ENCODE measurements at places on chromosomes 7 and 10.

GRCh38 chr7:100674411-100675104, 1.0 kb downstream of the GNB2 start:
- no peak for DNase-seq

- no peak for DNase-seq
These were observed 5.4 kb downstream of the MAFK start for GRCh38 chr7:1535701-1536454.

GRCh38 chr10:17637869-17638268, 6.1 kb upstream of the STAM start:
- no peak for DNase-seq

GRCh38 chr10:36765782-36766414, 359.5 kb upstream of the ANKRD30A start:
- DNase-seq: no peak

- DNase-seq: no peak
These were observed 162.2 kb downstream of the RAPGEF5 start for GRCh38 chr7:22194658-22195273.

Measured in NCI-H2107 (cell line).